ENCODE measurements at places on chromosomes 12 and 14.

DNA sequence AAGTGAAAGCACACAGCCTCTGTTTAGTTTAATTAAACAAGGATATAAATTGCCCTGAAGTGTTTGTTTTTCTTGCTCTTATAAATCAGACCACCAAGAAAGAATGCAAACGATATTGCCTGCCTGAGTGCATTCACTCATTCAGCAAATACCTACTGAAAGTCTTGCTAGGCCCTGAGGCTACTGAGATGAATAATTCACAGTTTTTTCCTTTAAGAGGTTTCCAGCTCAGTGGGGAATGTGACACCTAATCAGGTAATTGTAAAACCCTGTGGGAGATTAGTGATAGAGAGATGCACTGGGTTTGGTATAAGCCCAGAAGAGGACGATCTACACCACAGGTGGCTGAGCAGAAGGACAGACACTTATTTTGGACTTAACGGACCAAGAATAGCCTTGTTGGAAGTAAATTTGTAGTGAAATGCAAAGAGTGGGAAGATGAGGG is 151.4 kb downstream of the SLC35F4 start:
- no peak for DNase-seq

GRCh38 chr12:24795699-24796347 is 153.1 kb downstream of the BCAT1 start:
- no peak for DNase-seq

DNA sequence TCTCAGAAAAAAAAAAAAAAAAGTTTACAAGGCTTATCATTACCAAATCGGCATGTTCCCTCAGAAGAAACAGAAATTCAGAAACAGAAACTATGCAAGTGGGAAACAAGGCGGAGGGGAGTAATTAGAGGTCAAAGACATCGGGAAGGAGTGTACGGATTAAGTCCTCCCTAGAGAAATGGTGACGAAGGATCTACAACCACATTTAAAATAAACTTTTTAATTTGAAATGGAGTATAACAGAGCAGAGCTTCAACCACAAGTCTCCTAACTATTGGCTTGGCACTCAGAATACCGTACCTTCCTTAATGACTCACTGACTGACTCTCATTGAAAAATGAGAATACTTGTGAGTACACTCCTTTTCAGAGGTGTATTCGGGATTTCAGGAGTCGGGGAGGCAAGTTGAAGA is 908 bp downstream of the ENTPD5 start:
- no peak for DNase-seq

DNA sequence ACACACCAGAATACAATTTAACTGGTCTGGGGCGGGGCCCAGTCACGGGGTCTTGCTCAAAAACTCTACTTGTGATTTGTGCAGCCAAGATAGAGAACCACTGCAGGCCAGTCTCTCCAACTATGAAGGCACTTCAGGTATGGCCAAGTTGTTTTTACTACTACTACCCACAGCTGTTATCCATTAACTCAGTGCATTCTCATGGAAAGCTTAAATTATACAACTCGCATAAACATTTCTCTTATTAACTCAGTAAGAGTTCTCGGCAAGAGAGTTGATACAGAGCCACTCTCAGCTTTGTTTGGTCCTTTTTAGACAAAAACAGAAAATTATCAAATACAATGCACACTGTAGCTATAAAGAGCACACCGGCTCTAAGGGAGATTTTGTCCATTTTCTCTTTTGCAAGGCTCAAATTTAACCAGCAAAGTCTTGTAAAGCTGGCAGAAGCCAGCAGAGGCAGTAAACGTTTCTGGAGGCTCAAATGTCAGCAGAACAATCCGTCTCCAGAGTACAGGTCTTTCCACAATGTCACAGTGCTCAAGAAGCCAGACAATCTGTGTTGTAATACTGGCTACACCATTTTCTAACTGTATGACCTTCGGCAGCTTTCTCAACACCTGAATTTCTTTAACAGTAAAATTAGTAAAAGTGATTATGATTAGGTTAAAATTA is 85.9 kb downstream of the PTGER2 start:
- no peak for DNase-seq

GRCh38 chr12:131753005-131753404 is 42.1 kb downstream of the SFSWAP start:
- DNase-seq: no peak

GRCh38 chr12:132522592-132523380 is 32.8 kb downstream of the FBRSL1 start:
- DNase-seq: no peak

- no peak for DNase-seq
Measured at GRCh38 chr12:80056845-80057244, 42.5 kb upstream of the OTOGL start.

DNA sequence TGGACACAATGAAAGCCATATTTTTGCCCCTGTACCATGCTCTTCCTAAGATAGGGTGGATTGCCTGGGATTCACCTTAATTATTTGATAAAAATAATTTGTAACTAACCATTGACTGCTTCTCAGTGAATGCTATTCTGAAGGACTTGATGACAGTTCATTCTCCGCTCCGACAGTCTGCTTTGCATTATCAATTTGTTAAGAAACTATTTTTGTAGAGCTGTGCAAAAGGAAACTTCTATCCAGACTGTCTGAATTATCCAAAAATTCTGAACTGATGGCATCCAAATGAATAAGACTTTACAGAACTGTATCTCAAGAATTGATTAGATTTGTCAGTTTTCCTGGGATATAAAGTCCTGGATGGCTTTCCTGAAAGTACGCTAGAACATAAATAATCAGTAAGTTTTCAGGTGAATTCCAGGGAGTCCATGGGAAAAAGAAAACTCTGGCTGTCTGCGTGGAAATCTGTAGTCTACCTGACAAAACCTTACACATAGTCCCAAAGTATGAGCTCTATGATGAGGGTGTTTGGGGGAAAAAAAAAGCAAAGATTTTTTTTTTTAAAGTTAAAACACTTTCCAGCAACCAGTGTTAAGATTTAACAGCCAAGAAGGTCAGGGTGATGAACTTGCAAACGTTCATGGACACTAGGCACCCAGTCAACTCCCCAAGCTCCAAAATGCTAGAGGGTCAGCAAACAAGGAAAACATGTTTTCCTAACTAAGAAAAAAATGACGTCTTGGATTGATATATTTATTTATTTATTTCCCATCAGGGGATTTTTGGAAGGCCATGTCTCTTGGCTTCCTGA is 291.1 kb upstream of the TBX3 start:
- no peak for DNase-seq

GRCh38 chr12:130574402-130574801 is 141.7 kb downstream of the RIMBP2 start:
- no peak for DNase-seq

- no peak for DNase-seq
Measured at GRCh38 chr14:96795109-96795828, 1.9 kb upstream of the VRK1 start.

GRCh38 chr12:54546511-54546910 is 2.9 kb upstream of the PDE1B start:
- DNase-seq: no peak

- no peak for DNase-seq
Measured at GRCh38 chr14:53048631-53049030, 97.8 kb upstream of the FERMT2 start.

- no peak for DNase-seq
Measured at GRCh38 chr14:51792809-51793208, 67.6 kb upstream of the GNG2 start.

- DNase-seq: no peak
Measured at GRCh38 chr14:56580221-56580711, 668 bp downstream of the TMEM260 start.

GRCh38 chr12:88957358-88957757 is 377.1 kb upstream of the KITLG start:
- DNase-seq: no peak

- DNase-seq: no peak
Measured at GRCh38 chr12:53493610-53494391, 5.5 kb downstream of the MAP3K12 start.

DNA sequence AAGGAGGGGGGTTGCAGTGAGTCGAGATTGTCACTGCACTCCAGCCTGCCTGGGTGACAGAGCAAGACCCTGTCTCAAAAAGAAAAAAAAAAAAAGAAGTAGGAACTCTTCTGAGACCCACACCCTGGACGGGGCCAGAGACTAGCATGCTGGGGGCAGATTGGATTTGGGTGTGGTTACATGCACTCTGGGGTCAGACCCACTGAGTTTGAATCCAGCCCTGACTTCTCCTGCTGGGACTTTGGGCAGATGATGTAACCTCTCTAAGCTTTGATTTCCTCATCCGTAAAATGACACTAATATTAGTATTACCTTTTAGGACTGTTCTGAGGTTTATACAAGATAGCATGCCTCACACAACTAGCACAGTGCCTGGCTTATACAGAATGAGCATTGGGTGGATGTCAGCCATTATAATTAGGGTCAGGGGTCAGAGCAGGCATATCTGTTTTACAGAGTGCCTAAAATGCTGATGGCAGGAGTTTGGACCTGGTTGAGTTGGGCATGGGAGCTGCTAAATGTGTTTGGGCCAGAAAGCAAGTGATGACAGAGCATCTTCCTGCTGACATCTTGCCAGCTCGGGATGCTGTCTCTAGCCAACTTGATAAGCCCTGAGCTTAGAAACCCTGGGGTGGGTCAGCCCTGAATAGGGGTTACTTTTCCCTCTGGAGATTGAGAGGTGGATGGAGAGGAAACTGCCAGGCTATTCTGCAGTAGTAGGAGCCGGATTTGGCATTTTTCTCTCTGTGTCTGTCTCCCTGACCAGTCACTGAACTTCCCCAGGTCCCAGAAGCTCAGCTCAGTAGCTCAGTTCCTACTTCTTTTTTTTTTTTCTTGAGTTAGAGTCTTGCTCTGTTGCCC is 15.5 kb downstream of the TPCN1 start:
- DNase-seq: peak; percentile 50

- DNase-seq: peak; percentile 78
Measured at GRCh38 chr12:49866859-49867569, 24.1 kb upstream of the BCDIN3D start.

DNA sequence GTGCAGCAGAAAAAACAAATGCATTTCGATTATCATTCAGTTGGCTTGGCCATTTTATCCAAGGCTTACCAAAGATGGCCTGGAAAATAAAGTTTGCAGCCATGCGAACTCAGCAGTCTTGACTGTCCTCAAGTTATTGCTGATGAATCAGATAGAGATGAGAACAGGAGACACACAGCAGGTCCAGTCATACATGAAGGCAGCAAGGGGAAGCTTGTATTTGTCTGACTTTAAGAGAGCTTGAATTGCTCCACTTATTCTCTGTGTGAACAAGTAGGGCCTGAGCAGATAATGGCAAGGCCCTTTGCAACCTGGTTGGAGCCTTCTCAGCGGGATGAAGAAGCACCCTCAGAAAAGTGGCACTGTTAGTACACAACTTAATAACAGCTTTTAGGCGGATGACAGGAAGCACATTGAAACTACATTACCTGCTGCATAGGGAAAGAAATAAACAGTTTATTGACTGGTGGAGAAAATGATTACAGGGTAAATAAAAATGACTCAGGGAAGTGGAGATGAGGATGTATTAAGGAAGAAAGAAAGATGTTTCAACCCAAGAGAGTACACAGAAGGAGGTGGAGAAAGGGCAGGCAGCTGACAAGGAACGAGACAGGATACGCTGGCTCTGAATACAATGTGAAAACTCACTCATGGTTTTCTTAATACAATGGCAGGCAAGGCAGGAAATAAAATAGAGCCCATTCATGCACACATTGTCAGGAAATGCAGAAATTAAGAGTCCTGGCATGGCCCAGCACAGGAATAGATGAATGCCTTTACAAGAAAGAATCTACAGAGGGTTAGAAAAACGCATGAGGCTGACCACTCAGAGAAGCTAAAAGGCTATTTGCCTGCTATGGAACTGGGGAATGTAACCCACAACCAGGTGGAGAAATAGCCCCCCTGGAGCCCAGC is 128.4 kb downstream of the GALC start:
- DNase-seq: no peak

GRCh38 chr12:6277982-6278438 is 32.5 kb upstream of the PLEKHG6 start:
- DNase-seq: peak; percentile 59

GRCh38 chr12:13030541-13031291 is 13.5 kb upstream of the FAM234B start:
- no peak for DNase-seq

DNA sequence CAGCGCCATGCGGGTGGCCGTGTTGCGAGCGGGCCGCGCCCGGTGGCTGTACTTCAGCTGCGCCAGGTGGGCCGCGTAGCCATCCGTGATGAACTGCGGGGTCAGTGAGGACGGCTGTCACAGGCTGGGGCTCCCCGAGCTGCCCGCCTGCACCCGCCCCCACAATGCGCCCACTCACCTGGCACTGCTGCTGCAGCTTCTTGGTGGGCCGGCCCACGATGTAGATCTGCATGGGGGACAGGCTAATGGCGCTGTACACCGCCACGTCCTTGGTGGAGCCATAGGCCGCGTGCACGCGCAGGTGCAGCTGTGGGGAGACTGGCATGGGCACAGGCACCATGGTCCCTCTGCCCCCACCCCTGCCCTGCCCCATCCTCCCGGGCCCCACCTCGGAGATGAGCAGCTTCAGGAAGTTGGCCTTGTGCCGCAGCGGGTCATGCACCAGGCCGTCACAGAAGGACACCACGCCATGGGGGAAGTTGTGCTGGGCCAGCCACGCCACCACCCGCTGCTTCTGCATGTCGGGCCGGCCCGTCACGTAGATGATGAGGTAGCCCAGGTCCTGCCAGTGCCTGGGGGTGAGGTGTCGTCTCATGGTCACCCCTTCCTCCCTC is 5.9 kb downstream of the ARL6IP4 start:
- no peak for DNase-seq

DNA sequence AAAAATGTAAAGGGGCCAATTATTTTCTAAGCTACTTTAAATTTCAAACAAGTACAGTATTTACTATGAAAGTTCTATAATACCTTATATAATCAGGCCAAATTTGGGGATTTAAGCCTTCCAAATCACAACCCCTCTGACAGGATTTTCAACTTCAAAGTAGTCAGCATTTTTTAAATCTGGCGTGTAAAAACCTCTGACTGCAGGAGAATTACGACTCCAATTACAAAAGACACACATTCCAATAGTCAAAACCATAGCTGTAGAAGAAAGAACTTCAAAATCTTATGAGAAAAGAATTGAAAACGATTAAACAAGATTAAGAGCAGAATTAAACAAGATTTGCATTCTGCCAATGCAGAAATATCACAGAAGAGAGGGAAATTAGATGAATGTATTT is 12.7 kb downstream of the OSBPL8 start:
- DNase-seq: no peak

- no peak for DNase-seq
Measured at GRCh38 chr12:32402946-32403345, 3.6 kb downstream of the FGD4 start.

DNA sequence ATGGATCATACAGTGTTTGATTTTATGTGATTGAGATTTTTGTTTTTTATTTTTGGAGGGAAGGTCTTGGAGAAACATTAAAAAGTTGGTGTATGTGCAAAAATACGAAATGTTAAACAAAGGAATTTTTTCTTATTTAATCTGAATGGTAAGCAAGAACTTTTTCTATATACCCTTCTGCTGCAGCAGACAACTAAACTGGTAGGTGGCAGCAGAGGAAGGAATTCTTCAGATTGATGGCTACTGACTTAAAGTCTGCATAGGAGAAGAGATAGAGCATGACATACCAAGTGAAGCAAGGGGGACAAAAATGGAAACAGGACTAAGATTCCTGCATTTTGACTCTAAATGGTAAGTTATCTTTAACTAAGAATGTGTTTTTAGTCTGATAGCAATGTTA is 42.0 kb upstream of the A2ML1 start:
- DNase-seq: no peak

GRCh38 chr14:22531451-22532344 is 57.3 kb downstream of the DAD1 start:
- DNase-seq: no peak

GRCh38 chr14:55580470-55581341 is 699 bp downstream of the KTN1 start:
- peak; percentile 59 for DNase-seq
